ENCODE measurements at places on chromosomes 16 and 17.

- no peak for DNase-seq
Observed at GRCh38 chr16:11253995-11254912, 1.8 kb downstream of the SOCS1 start.

GRCh38 chr16:68406458-68407152 is 41.7 kb downstream of the SMPD3 start:
- DNase-seq, result peak; percentile 17

DNA sequence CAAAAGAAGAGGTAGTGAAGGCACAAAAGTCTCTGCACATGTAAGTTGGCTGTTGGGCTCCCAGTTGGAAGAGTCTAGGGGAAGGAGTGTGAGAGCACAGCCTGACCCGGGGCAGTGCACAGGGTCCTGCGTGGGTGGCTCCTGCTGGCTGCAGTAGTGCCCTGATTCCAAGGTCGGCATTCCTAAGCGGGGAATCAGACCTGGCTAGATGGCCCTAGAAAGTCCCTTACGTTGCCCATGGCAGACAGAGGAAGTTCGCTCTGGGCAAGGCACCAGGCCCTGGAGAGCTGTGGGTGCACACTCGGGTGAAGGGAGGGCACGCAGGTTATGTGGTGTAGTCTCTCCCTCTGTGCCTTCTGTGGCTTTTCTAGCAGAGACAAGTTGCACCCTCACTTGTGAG is 22.8 kb upstream of the SLC5A11 start:
- no peak for DNase-seq

GRCh38 chr17:81666092-81666341 is 388 bp downstream of the OXLD1 start:
- no peak for DNase-seq

GRCh38 chr16:1430759-1431496 is at the start of gene PERCC1:
Gene PERCC1 (plus strand): TSS chr16:1431078. CDS start chr16:1432594, 1,516 bp downstream.
- no peak for DNase-seq

DNA sequence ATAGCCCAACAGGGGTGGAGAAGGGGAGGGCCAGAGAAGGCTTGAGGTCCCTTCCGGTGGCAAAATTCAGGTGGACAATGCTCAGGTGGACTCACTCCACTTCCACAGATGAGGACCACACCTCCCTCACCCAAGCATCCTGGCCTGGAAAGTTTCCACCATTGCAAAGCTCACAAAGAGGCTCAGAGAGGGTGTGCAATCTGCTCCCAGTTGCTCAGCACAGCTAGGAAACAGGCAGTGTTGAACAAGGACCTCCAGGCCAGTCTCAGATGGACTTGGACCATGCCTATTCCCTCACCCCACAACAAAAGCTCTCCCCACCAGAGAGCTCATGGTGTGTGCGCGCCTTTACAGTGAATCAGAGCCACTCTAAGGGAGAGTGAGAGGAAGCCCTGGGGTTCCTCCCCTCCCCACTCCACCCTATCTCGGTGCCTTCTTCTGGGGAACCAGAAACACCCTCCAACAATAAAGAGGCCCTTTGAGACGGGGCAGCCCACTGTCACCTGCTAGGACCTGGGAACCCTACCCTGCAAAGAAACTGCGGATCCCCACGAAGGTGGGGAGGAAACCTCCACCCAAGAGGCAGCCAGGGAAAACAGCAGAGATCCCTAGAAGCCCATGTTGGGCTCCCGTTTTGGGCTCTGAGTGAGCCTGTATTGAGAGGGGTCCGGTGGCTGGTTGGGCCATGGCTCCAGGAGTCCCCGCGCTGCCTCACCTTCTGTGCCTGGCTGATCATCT is 1.6 kb downstream of the FAM83G start:
- DNase-seq, result no peak

DNA sequence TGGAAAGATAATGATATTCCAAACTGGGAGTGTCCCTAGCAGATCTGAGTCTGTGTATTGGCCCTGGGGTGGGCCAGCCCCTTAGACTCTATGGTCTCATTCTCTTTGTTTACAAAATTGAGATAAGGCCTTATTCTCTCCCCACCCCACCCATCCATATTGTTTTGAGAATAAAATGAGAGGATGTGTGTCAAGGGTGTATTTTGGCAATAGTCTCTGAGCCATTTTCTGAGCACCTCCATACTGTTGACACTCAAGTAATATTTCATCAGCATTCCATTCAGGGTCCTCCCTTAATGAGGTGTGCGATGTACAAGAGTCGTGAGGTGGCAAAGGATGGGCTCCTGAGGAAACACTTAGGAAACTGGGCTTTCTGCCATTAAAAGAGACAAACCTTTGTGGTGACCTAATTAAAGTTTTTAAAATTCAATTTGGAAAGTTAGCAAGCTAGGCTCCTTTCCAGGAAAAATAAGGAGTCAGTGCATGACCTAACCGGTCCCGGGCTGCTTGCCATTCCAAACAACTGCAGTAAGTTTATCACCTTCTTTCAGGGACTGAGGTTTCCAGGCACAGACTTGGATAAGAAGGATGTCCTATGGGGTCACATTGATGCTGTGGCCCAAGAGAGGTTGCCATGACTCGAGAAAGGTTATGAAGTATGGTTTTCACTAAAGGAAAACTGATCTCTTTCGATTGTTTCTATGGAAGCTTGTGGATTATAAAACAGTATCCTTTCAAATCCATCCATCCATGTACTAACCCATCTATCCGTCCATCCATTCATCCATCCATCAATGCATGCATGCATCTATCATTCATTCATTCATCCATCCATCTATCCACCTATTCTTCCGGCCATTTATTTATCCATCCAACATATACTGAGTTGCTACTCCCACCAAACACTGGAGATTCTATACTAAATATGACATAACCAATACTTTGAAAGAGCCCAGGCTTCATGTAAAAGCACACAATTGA is 443.3 kb downstream of the UTP18 start:
- no peak for DNase-seq

- DNase-seq, result no peak
Observed at GRCh38 chr17:80960797-80961452, 30.7 kb upstream of the CHMP6 start.

DNA sequence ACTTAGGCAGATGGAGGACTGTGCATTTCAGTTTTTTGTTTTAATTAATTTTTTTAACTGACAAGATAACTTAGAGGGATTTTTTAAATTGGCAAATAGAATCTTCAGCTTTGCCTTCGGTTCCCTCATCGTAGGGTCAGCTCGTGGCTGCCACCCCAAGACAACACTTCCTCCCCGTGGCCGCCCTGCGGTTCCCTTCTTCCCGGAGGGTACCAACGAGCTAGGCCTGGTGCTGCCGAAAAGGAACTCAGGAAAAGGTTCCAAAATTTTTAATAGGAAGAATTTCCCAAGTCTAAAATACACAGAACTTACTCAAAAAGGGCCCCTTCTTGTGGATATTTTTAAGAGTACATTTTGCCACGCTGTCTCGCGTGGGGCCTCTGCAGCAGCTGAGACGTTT is 210.4 kb upstream of the CHMP6 start:
- DNase-seq, result no peak

- peak; percentile 7 for DNase-seq
Observed at GRCh38 chr16:13038591-13038990, 137.2 kb downstream of the SHISA9 start.

DNA sequence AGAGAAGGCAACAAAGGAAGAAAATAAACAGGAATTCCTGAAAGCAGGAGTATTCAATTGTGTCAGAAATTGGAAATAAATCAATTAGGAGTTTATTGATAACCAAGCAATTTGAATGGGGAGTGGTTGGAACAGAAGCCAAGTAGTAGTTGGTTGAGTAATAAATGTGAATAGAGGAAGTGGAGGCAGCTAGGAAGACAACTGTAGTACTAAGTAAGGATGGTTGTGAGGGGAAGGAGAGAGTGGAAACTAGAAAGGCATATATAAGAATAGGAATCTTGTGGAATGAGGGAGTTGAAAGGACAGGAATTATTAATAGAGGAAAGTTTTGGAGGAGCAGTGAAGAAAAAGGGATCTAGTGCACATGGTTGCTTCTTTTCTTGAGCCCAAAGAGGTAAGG is 34.4 kb downstream of the NFAT5 start:
- DNase-seq, result no peak

DNA sequence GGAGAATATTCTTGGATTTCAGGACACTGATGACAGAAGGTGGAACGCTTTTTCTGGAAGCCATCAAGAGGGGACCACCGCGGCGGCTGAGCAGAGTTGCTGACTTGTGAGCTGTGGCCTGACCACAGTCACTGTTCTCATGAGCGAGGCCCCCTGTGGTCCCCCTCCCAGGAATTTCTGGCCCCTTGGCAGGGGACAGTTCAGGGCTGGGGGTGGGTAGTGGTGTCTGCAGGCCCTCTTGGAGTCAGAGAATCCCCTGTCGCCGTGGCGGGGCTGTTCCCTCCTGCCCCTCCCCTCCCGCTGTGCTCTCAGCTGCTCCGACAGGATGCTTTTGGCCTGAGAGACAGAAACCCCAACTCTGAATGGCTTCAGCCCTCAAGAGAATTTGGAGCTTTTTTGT is 292.0 kb downstream of the SEC14L1 start:
- no peak for DNase-seq

- DNase-seq, result peak; percentile 30
Observed at GRCh38 chr17:66673668-66674276, 161.1 kb upstream of the CACNG5 start.

DNA sequence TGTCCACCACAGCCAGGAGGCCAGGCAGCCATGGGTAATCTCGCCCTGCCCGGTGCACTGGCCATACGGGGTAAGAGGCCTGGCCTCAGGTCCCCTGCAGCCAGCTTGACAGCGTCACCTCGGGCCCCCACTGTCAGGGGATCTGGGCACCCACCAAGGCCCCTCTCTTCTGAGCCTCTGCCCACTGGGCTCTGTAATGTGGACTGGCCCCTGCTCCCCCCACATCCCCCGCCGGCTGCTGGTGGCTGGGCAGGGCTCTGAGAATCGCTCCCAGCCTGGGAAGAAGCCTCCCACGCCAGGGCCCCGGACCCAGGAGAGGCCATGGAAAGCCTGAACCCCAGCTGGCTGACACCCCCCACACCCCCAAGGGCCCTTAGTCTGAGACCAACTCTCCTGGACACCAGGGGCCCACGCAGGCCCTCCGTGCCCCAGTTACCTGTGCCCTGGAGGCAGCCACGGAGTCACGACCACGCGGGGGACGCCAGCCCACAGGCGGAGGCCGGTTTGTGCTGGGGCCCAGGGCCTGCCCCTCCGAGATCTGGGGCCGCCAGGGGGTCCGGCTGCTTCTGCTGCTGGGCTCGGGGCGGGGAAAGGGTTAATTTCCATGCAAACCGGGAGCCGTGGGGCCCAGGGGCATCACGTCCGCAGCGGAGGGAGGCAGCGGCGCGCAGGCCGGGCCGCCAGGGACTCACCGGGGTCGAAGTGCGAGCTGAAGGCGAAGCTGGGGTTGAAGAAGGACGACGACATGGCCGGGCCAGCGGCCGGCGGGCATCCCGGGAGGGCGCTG is at the start of gene PVALEF:
Gene PVALEF (plus strand): TSS at position 262 of the 787 bp plus-strand sequence. CDS start 15,720 bp downstream, outside the sequence.
- no peak for DNase-seq

DNA sequence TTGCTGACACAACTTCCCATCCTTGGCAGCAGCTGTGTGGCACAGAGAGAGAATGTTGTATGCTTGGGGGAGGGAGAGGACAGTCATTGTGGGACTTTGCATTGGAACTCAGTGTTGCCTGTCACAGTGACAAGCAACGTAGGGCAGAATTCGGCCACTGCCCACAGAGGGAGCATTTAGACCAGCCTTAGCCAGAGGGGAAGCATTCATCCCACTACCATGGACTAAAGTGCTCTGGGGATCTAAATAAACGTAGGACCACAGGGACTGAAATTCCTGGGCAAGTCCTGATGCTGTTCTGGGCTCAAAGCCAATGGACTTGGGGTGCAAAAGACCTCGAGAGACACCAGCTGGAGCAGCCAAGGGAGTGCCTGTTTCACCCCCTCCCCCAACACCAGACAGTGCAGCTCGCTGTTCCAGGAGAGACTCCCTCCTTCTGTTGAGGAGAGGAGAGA is 44.9 kb downstream of the ABCA8 start:
- DNase-seq, result no peak

- no peak for DNase-seq
Observed at GRCh38 chr16:23724096-23724784, 11.2 kb upstream of the ERN2 start.

GRCh38 chr17:16322636-16323035 is 30.6 kb downstream of the CENPV start:
- no peak for DNase-seq

DNA sequence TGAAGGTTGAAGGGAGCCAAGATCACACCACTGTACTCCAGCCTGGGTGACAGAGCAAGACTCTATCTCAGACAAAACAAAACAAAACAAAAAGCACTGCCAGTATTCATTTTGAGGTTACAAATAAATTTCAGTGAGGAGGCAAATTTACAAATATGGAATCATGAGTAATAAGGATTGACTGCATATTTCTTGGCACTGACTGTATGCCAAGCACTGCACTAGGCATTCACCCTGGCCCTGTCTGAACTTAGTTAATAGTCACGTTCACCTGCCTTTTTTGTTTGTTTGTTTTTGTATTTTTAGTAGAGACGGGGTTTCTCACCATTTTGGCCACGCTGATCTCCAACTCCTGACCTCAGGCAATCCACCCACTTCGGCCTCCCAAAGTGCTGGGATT is 5.1 kb downstream of the LDAF1 start:
- DNase-seq, result no peak

DNA sequence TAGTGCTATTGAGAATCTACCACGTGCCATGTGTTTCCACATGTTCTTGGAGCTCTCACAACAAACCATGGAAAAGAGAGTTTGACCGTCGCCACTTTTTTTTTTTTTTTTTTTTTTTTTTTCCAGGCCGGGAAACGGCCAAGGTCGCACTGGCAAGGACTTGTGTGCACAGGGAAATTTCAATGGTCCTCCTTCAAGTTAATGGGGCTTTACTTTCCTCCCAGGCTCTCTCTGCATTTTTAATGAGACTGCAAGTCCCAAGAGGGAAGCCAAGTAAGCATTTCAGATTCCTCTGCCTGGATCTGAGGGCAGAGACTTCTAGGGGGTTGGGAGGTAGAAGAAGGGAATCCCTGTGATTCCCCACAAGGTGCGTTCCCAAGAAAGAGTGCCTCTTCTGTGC is 94.7 kb upstream of the MPHOSPH6 start:
- DNase-seq, result no peak

DNA sequence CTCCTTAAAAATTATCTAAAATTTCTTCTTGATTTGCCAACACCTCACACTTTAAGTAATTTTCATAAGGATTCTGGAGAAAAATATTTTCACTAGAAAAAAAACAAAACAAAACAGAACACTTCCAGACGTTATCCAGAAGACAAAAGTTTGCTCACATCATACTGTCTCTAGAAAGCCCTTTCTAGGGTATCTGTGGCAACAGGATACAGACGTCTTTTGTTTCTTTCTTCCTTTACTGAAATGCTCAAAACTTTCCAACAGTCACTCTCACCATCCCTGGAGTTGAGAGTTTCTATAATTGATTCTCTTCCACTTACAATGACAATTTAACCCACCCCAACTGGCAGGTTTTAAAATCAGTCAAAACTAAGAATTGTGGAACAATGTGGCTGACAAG is 2.6 kb downstream of the ZC3H7A start:
- no peak for DNase-seq

DNA sequence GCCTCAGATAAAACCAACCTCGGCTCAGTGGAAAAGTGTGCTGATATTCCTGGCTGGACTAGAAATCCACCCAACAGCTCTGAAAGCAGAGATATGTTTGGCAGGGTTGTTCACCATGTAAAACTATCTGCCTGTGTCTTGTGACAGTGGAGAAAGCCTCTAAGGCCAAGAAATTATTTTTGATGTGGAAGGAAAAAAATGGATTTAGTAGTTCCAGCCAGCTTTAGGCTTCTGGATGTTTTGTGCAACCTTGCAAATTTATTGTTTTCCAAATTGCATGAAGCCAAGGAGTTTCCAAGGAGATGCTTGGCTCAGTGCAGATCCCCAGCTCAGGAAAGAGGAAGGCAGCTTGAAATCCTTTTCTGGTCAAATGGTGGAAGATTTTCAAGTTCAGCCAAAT is 31.6 kb downstream of the TEKT5 start:
- DNase-seq, result no peak

GRCh38 chr16:7313170-7313569 is 19.5 kb upstream of the RBFOX1 start:
- no peak for DNase-seq

Measured in RCC 7860 (cell line).